HepG2 (cell line): ENCODE measurements at places on chromosomes 3 and 15. TPM values are rescaled to one million over a fixed set of nuclear protein-coding genes. Genes with fewer than 3 reads are reported as not detected.

Gene LINGO1
- total RNA-seq: not detected in 2 replicates

DNA sequence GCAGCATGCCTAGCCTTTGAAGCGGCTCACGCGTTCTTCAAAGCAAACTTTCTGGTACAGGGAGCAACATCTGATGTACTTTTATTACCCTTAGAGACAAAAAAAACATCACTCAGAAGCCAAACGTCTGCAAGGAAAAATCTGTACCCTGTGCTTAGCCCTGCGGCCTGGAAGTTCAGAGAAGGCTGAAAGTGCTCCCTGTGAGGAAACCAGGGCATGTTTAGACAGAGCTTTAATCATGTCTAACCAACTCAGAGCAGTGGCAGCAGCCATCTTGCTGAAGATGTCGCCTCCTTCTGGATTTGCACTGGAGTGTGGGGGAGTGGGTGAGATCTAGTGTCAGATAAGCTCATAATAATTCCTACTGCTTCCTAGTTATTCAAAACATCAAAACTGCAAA lies 170.4 kb downstream of the P3H2 start:
- no peak overlapping the region for H3K4me3 ChIP-seq
- no peaks in the 10 kb centered on the region for H3K36me3 ChIP-seq
- no peak overlapping the region for H3K27ac ChIP-seq
- DNase-seq: no peak

DNA sequence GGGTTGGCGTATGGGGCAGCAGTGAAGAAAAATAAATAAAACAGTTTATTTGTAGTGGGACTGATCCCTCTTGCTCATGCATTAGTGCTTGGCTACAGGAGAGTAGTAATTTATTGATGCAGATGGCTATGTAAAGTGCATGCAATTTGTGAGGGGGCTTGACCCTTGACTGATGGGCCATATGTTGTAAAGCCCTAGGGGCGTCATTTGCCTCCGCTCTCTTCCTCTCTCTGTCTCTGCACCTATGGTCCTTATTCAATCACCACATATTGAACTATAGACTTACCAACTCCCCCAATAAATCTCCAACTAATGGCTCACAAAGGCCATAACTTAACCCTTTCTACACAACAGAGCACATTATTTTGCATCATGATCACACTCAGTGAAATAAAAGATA lies 227.7 kb downstream of the ROBO2 start:
- no peak for DNase-seq
- no peaks in the 10 kb centered on the region for H3K4me1 ChIP-seq
- no peak overlapping the region for H3K27ac ChIP-seq
- H3K36me3 ChIP-seq: no peaks in the 10 kb centered on the region
- H3K27me3 ChIP-seq: no peaks in the 10 kb centered on the region

Gene MITF
- total RNA-seq: 0.14 and 0.38 TPM in 2 replicates

GRCh38 chr15:40906991-40907802 lies 12.9 kb downstream of the VPS18 start:
- H3K27ac ChIP-seq: no peak overlapping the region
- peak overlapping the region; percentile 62 for H3K4me3 ChIP-seq
- DNase-seq: no peak
- peaks cover 7% of the 10 kb centered on the region; the same call in 1 of the 2 replicates for H3K36me3 ChIP-seq

DNA sequence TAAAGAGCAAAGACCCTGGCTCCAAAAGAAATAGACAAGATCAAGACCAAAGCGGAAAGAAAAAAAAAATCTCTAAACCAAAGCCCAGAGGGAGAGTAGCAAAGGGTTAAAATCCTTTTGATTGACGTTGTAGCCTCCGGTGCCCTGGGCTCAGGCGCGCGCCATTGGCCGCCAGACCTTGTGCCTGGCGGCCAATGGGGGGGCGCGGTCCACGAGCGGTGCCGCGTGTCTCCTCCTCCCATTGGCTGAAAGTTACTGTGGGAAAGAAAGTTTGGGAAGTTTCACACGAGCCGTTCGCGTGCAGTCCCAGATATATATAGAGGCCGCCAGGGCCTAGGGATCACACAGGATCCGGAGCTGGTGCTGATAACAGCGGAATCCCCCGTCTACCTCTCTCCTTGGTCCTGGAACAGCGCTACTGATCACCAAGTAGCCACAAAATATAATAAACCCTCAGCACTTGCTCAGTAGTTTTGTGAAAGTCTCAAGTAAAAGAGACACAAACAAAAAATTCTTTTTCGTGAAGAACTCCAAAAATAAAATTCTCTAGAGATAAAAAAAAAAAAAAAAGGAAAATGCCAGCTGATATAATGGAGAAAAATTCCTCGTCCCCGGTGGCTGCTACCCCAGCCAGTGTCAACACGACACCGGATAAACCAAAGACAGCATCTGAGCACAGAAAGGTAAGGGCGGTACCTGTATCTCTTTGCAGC lies at the start of gene HES1:
Gene HES1 (plus strand): TSS at position 343 of the 713 bp plus-strand sequence. CDS start 233 bp downstream, at position 576.
- peak within 1 kb of the TSS; percentile 86 for H3K4me3 ChIP-seq
- H3K36me3 ChIP-seq: peaks cover 2% of the 10 kb centered on the region; the same call in 1 of the 2 replicates
- H3K27ac ChIP-seq: peak within 1 kb of the TSS; percentile 94
- H3K4me1 ChIP-seq: peaks cover 64% of the 10 kb centered on the region

DNA sequence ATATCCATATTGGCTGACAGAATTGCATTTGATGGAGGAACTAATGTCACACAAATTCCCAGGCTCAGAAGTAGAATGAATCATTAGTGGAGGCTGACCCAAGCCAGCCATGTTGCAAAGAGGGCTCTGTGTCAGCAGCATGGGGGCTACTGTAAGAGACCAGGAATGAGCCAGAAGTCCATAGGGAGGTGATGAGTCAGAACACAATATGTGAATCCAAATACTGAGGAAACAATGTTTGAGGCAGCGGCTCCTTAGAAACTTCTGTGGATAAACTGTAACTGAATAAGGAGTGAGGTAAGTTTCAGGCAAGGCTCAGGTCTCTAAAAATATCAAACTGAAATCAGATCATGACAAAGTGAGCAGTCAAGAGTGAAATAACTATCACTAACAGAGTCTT lies 170.7 kb downstream of the WDR72 start:
- no peak for DNase-seq
- peaks cover 14% of the 10 kb centered on the region for H3K4me1 ChIP-seq
- no peaks in the 10 kb centered on the region for H3K27me3 ChIP-seq
- H3K36me3 ChIP-seq: no peaks in the 10 kb centered on the region

Gene SLC2A2
- 14.5 and 19.5 TPM in 2 replicates for total RNA-seq

Gene KY
- not detected in 2 replicates for total RNA-seq

- peak overlapping the region; percentile 86 for H3K4me3 ChIP-seq
- H3K27ac ChIP-seq: peak overlapping the region; percentile 57
- peaks cover 8% of the 10 kb centered on the region for H3K27me3 ChIP-seq
- peaks cover 3% of the 10 kb centered on the region for H3K36me3 ChIP-seq
- peak; percentile 13 for DNase-seq
- peaks cover 22% of the 10 kb centered on the region for H3K4me1 ChIP-seq
Observed at GRCh38 chr15:89244574-89244903, 760 bp downstream of the FANCI start.

Gene KCTD6
- 14.0 and 14.2 TPM in 2 replicates for total RNA-seq

GRCh38 chr3:55189359-55189801 lies 261.5 kb upstream of the LRTM1 start:
- no peaks in the 10 kb centered on the region for H3K27me3 ChIP-seq
- H3K36me3 ChIP-seq: no peaks in the 10 kb centered on the region
- H3K4me1 ChIP-seq: no peaks in the 10 kb centered on the region
- DNase-seq: no peak

Gene TLR9
- not detected in 2 replicates for total RNA-seq

- no peak overlapping the region for H3K27ac ChIP-seq
- no peaks in the 10 kb centered on the region for H3K27me3 ChIP-seq
- H3K36me3 ChIP-seq: no peaks in the 10 kb centered on the region
- H3K4me3 ChIP-seq: no peak overlapping the region
Observed at GRCh38 chr3:126998728-126999127, 15.8 kb downstream of the PLXNA1 start.

- H3K27me3 ChIP-seq: no peaks in the 10 kb centered on the region
- no peak overlapping the region for H3K4me3 ChIP-seq
- DNase-seq: no peak
- no peak overlapping the region for H3K27ac ChIP-seq
- H3K4me1 ChIP-seq: no peaks in the 10 kb centered on the region
Observed at GRCh38 chr15:45759936-45760335, 125.1 kb downstream of the SQOR start.

DNA sequence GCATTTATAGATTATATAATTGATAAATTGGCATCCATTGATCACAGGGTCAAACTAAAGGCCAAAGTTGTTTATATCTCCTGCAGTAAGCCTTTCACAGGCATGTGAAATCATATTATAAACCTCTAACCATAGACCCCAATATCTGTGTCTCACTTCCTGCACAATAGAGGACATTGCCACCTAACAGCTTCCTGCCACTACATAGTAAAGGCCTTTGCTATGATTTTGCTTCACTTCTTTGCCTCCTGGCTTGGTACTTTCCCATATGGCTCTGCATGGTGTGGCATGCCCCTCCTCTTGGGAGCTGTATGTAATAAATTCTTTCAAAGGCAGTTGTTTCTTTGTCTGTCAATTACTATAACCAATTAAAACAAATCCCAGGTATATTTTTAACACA lies 20.4 kb downstream of the ZNF662 start:
- H3K4me1 ChIP-seq: no peaks in the 10 kb centered on the region
- peaks cover 10% of the 10 kb centered on the region; the same call in 1 of the 3 replicates for H3K27me3 ChIP-seq
- no peak overlapping the region for H3K4me3 ChIP-seq
- no peaks in the 10 kb centered on the region for H3K36me3 ChIP-seq
- no peak for DNase-seq

DNA sequence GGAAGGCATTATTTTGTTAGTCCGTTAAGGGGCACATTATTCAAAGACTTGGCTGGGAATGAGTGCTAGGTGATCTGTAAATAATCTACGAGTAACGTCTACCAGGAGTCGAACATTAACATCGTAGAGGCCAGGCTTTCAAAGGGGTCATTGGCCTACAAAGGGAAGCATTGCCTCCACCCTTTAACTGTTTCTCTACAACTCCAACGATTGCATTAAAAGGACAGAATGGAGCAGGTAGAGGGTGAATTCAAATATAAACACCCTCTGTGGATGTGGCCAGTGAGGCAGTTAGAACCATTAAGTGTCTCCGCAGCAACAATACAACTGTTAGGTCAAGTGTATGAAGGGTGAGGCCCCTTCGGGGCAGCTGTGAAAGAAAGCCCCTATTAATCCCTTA lies 126.0 kb upstream of the LMOD3 start:
- H3K36me3 ChIP-seq: no peaks in the 10 kb centered on the region
- DNase-seq: peak; percentile 10
- H3K27ac ChIP-seq: no peak overlapping the region
- H3K27me3 ChIP-seq: peaks cover 5% of the 10 kb centered on the region; the same call in 2 of the 3 replicates

Gene CFAP100
- 0.36 TPM in 1 of 2 replicates, not detected in the other for total RNA-seq

GRCh38 chr15:31341071-31341470 lies 14.4 kb downstream of the KLF13 start:
- H3K27me3 ChIP-seq: no peaks in the 10 kb centered on the region
- H3K4me3 ChIP-seq: no peak overlapping the region
- no peaks in the 10 kb centered on the region for H3K36me3 ChIP-seq
- no peak for DNase-seq

GRCh38 chr3:39671116-39671515 lies 138.3 kb upstream of the MYRIP start:
- DNase-seq: no peak
- no peak overlapping the region for H3K27ac ChIP-seq
- H3K36me3 ChIP-seq: no peaks in the 10 kb centered on the region
- no peak overlapping the region for H3K4me3 ChIP-seq
- H3K4me1 ChIP-seq: no peaks in the 10 kb centered on the region

Gene ATP13A4
- 0.07 TPM in 1 of 2 replicates, not detected in the other for total RNA-seq

- no peak for DNase-seq
- no peaks in the 10 kb centered on the region for H3K27me3 ChIP-seq
- peaks cover 26% of the 10 kb centered on the region for H3K4me1 ChIP-seq
- H3K27ac ChIP-seq: no peak overlapping the region
- H3K4me3 ChIP-seq: peak overlapping the region; percentile 89
Observed at GRCh38 chr3:48848816-48849515, 1.3 kb upstream of the PRKAR2A start.

Gene CHRM5
- total RNA-seq: not detected in 2 replicates

Gene RETNLB
- not detected in 2 replicates for total RNA-seq

DNA sequence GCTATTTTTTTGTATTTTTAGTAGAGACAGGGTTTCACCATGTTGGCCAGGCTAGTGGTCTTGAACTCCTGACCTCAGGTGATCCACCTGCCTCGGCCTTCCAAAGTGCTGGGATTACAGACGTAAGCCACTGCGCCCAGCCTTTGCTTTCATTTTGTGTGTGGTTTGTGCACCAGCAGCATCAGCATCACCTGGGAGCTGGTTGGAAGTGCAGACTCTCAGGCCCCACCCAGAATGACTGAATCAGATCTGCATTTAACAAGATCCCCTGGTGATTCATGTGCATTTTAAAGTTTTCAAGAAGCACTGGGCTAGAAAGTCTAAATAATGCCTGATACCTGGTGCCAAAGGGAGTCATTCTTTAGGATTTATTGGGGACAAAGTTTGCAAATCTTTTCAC lies 73.4 kb upstream of the BNIP2 start:
- H3K27me3 ChIP-seq: no peaks in the 10 kb centered on the region
- DNase-seq: no peak
- no peak overlapping the region for H3K27ac ChIP-seq
- H3K36me3 ChIP-seq: no peaks in the 10 kb centered on the region
- H3K4me1 ChIP-seq: no peaks in the 10 kb centered on the region
- H3K4me3 ChIP-seq: no peak overlapping the region

DNA sequence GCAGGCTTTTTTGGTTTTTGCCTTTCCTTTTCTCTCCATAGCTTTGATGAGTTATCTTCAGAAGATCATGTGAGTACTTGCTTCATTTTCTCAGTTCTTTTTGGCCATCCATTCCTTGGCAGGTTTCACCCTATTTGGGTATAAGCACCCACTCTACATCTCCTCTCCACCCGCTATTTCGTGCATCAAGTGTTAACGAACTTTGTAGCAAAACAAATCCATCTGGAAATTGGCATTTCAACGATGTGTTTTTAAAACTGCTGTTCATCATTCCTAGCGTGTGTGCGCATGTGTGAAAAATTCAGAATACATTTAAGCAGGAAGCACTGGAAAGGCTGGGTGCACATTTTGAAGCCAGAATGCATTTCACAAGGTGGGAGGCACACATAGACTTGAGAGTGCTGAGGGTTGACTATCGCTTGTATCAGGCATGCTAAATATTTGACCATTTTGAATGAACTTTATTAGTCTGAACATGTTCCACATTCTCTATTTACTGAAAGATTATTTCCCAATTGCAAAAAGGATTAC lies 89.7 kb upstream of the FHIT start:
- no peak overlapping the region for H3K4me3 ChIP-seq
- no peaks in the 10 kb centered on the region for H3K4me1 ChIP-seq
- no peak overlapping the region for H3K27ac ChIP-seq
- no peaks in the 10 kb centered on the region for H3K36me3 ChIP-seq
- no peak for DNase-seq
- no peaks in the 10 kb centered on the region for H3K27me3 ChIP-seq

DNA sequence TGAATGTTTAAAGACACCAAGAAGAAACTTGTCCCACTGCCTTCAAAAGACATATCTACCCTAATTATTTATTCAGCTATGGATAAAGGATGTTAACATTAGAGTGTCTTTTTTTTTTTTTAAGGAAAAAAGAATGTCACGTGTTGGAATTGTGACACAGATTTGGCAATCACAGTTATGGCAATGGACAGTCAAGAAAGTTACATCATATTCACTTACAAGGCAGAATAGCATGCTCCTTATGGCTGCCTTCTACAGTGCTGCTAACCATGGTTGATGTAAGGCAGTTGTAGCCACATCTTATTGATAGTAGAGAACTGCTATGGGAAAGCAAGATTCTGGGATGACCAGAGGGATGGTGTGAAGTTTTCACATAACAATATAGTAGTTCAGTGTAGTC lies 128.8 kb upstream of the ZBTB20 start:
- no peaks in the 10 kb centered on the region for H3K4me1 ChIP-seq
- H3K27me3 ChIP-seq: no peaks in the 10 kb centered on the region
- H3K36me3 ChIP-seq: no peaks in the 10 kb centered on the region
- no peak overlapping the region for H3K4me3 ChIP-seq

Gene SPESP1
- total RNA-seq: not detected in 2 replicates
